AG20443 (cell line): ENCODE measurements at places on chromosomes 16 and 17.
A peak's percentile ranks its signal among the peaks of the same experiment; 100 is the strongest.

- no peak for DNase-seq
Measured at GRCh38 chr17:64787255-64787920, 125.3 kb upstream of the SMURF2 start.

DNA sequence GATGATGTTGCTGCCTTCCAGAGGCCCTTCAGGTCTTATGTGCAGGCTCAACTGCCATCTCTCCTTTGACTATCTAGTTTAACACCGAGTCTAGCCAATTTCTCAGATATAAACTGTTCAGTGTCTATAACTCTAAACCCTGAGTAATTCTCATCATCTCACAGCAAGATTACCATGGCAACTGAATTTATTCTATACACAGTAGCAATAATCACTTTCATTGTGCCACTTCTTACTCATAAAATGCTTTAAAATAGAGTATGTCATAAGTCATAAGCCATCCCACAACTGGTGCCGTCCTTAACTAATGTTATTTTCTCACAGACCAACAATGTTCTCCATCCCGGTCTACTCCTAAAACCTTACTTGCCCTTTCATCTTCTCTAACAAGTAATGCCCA lies 45.0 kb downstream of the SYNRG start:
- no peak for DNase-seq

DNA sequence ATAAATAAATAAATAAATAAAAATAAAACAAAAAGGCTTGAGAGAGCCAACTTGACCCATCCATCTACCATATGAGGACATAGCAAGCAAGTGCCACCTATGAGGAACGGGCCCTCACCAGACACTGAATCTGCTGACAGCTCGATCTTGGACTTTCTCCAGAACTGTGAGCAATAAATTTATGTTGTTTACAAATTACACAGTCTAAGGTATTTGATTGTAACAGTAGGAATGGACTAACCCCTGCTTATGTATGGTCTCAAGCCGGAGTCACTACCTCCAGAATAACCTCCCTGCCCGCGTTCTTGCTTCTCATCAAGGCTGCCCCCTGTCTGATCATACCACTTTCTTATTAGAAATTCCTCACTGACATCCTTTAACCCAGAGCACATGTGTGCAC lies 9.9 kb downstream of the SLC5A11 start:
- DNase-seq: no peak

- DNase-seq: no peak
Measured at GRCh38 chr16:72983241-72983640, 64.7 kb downstream of the ZFHX3 start.

DNA sequence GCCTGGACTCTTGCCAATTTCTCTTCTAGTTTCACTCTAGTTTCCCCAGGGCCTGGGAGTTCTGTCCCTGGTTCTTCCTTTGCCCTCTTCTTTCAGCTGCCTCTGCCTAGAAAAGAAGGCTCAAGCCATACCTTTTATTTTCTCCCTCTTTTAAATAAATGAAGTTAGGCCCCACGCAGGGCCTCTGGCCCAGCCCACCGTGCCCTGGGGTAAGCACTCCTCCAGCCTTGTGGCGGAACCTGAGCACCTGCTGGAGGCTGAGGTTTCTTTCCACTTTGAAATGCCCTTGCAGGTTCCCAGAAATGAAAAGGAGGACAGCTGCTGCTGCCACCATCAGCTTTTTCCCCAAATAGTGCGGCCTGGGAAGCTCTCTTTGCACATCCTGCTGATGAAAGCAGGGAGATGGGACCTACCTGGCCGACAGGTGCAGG lies 139.4 kb downstream of the CCDC182 start:
- no peak for DNase-seq

- DNase-seq: no peak
Measured at GRCh38 chr16:50735629-50736122, 6.2 kb upstream of the CYLD start.

DNA sequence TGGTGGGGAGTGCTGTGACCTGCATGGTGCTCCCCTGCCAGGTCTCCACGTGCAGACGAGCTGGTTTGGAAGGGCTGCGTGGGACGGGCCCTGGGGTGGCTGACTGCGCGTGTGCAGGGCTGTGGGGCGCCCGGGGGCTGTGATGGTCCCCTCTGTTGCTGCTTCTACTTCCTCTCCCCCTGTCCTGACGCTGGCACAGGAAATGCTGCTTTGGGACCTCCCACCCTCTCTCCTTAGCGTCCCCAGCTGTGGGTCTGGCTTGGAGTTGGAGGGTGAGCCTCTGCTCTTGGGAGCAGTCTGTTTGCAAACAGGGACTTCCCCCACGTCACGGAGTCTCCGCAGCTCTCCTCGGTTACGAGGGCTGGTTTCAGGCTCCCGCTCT lies 35.2 kb downstream of the TSC2 start:
- no peak for DNase-seq

DNA sequence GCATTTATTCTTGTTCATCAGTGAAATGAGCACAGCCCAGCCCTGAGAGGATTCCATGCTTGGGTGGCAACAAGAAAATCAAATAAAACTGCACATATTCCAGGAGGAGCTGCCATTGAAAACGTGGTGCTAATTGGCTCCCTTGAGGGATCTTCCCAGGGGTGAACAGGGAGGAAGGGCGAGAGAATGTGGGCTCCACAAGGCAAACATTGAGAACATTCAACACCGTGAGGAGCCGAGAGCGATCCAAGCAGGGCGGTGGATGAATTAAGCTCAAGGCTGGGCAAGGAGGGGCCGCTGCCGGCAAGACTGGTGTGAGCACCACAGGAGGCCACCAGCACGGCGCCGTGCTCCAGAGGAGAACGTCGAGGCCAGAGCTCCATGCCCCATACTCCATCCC lies 166.9 kb downstream of the C16orf95 start:
- no peak for DNase-seq

- peak; percentile 88 for DNase-seq
Measured at GRCh38 chr16:2388875-2389433, 40.3 kb upstream of the CCNF start.

DNA sequence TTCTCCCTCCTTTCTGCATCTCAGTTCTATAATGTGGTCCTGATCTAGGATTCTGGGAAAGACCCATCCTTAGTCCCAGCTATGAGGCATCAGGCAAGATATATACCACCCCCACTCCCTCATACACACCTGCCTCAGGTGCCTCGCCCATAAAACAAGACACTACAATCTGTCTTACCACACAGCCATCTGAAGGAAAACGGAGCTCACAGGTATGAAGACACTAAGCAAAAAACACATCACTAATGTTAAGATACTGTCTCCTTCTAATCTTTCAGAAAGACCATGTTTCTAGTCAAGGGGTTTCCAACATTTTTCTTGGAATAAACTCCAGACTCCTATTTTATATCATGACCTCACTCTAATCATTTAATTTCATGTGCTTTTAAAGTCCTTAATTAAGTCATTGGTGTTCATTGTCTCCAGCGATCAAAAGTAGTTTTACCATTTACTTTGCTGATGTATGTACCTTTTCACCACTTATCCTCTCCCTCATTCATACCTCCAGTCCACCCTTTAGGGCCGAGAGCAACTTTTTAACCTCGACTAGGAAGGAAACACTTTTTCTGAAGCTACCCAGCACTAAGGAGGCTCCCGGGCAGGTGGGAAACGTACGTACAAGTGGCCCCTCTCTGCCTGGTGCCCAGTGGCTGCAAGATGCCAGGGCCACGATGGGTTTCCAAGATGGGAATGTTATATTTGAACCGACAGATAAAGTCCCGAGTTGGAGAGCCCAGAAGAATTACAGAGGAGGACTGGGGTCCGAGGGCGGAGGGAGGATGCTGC lies 979 bp downstream of the MAP3K14 start:
- no peak for DNase-seq

DNA sequence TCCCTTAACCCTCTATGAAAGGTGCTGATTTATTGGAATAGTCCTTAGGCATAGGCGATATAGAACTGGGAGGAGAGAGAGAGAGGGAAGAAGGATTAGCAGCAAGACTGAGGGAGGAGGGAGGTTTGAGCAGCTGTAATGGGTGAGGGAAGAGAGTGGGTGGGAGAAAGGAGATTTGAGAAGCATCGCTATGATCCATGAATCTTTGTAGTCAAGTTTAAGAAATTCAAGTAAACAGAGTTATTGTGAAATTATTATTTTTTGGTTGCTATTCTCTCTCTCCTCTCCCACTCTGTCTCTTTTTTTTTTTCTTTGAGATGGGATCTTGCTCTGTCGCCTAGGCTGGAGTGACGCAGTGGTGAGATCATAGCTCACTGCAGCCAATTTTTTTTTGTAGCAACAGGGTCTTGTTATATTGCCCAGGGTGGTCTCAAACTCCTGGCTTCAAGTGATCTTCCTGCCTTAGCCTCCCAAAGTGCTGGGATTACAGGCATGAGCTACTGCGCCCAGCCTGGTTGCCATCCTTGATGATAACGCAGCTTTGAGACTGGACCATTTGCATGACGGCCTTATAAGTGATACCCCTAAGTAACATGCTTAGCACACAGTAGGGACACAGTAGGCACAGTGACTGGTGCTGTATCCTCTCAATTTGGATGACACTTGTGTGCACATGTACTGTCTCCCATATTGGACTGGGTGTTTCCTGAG lies 21.0 kb upstream of the TNS4 start:
- DNase-seq: no peak

GRCh38 chr16:4415538-4416199 lies 727 bp downstream of the CORO7 start:
- DNase-seq: peak; percentile 54

GRCh38 chr16:55437625-55438024 lies 41.4 kb upstream of the MMP2 start:
- DNase-seq: peak; percentile 77

DNA sequence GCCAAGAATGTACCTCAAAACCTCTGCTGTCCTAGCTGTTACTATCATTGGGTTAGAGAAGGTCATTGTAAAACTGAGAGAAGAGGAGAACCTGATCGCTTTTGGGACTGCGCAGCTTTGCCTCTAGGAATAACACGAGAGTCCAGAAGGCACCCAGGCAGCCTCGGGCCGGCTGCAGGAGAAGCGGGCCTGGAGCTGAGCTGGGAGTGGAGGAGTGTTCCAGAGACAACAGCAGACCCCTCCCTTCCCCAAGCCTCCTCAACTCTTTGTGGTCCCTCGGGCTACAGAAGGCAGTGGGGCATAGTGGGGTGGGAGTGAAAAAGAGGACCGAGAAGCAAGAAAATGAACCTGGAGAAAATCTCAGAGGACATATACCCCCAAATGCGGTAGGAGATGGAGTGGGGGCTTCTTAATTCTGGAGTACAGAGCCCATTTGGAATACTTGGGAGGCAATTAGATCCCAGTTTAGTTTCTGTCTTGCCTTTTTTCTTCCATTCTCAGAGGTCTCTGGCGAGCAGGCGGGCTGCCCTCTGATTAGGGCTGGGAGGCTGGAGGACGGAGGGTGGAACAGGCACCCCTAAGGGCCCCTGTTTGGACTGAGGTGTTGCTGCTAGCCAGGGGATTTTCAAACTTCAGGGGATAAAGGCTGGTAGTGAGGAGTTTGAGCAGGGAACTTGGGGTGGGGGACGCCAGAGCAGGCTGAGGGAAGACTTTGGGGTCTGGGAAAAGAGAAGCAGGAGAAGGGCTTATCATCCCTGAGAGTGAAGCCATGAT lies 13.3 kb upstream of the HOXB2 start:
- DNase-seq: no peak

DNA sequence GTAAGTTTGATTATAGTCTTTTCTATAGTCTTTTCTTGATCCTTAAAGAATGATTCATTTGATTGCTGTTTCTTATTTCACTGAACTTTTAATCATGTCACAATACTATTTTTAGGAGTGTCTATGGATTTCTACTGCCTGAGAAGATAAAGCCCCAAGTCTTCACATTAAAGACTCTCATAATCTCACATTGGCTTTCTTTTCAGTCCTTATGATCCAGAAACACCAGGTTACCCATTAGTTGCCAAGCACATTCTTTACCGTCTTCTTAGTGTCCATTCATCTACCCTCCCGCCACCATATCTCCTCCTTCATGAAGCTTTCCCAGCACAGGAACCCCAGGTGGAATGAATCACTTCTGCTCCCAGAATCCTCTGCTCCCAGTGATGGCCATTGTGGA lies 49.5 kb upstream of the MYOCD start:
- no peak for DNase-seq

- DNase-seq: no peak
Measured at GRCh38 chr17:41552455-41552854, 19.4 kb downstream of the KRT9 start.

GRCh38 chr17:35876534-35876933 lies 3.6 kb downstream of the CCL5 start:
- no peak for DNase-seq

GRCh38 chr17:83195330-83196023 lies 116.1 kb downstream of the METRNL start:
- DNase-seq: peak; percentile 78

- no peak for DNase-seq
Measured at GRCh38 chr17:80881306-80881705, 110.3 kb upstream of the CHMP6 start.

DNA sequence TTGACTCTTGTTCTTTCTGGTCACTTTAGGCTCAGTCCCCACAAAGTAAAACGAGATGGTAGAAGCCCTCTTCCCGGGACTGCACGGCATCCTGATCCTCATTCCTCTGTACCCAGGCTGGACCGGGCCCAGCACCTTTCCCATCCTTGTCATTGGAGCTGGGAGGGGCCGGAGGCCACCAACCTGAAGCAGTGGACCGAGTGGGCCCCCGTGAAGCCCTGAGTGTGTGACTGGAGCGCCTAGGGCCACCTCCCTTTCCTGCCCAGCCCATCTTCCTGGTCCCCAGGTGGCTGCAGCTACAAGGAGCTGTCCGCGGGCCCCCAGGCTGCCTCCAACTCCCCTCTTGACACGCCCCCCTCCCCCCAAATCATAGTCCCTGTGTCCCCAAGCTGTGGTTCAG lies 17.1 kb upstream of the CD300A start:
- no peak for DNase-seq

DNA sequence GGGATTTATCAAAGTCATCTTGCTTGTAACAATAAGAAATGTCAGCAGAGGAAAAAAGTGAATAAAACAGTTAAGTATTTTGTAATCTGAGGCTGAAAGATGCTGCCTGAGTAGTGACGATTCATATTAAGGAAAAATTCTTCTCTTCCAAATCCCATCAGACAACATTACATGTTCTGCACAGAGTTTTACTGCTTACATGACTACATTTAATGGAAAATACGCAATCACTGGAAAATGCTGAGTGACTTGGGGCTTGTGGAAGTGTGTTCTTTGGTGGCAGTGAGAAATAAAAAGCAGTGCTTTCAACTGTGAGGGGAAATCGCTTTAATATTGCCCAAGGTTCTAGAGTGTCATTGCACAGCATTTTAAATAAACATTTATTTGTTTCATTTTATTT lies 1025.2 kb upstream of the GOT2 start:
- DNase-seq: no peak

DNA sequence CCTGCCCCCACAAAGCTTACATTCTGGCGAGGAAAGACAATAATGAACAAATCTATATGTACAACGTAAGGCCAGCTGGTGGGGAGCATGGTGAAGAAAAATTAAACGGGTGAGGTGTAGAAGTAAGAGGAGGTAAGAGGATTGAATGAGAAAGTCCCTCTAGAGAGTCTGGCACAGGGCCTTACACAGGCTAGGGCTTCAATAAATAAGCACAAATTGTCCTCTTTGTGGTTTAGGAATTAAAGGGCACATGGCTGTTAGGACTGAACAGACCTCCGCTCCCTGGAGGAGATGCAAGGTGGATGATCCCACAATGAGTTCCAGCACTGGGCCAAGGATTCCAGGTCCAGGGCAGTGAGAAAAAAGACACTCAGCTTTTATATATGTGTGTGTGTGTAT lies 43.1 kb upstream of the HAPSTR1 start:
- no peak for DNase-seq
